Activated CD4-positive, CD25-positive, alpha-beta regulatory T cell (primary cell): ENCODE measurements at places on chromosomes 4 and X.

- DNase-seq, result no peak
Observed at GRCh38 chr4:42167709-42168108, 15.3 kb upstream of the BEND4 start.

DNA sequence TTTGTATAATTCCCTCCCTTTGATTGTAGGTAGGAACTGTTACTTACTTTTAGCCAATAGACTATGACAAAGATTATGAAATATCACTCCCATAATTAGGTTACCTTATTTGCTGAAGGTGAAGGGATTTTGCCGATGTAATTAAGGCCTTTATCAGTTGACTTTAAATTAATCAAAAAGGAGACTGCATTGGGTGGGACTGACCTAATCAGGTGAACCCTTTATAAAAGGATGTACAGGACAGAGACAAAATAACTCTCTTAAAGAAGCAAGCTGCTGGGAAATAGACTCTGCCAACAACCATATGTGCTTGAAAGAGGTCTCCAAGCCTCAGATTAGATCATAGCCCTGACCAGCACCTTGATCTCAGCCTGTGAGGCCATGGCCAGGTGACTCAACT is 167.6 kb downstream of the SOX3 start:
- no peak for DNase-seq

DNA sequence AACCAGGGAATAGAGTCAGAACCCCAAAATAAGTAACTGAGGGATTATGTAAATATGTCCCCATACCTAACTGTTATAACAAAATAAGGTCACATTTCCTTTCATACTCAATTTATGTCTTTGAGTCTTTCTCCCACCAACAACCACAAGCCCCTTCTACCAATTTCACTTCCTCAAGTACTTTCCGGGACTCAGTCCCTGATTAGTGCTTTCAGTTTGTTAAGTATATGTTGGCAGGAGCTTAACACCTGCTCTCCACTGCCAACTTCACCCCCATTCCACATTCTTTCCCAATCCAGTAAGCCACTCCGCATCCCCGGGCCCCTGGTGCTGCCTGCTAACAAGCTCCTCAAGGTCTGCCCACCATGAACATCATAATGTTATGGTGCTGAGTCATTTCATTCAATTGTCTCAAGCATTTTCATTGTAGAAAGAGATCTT is 71.3 kb upstream of the SPRY1 start:
- DNase-seq, result no peak

GRCh38 chr4:20042769-20043168 is 208.9 kb upstream of the SLIT2 start:
- DNase-seq, result no peak

DNA sequence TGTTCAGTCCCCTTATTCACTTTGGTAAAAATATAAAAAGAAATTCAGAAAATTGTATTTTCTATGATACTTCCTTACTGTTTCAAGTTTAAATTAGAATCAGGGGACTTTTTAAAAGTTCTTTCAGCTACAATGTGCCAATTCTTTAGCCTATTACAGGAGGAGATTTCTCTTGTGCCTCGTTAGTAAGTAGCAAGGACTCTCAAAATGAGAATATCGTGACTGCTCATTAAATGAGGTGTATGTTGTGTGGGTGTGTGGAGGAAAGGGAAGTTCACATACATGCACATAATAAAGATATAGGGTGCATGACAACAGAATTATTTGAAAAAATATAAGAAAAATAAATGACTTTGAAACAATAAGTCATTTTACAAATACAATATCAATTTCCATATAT is 190.5 kb downstream of the DTHD1 start:
- DNase-seq, result no peak

- no peak for DNase-seq
Observed at GRCh38 chr4:112759313-112759712, 122.4 kb downstream of the LARP7 start.

- DNase-seq, result no peak
Observed at GRCh38 chr4:139311909-139312308, 9.6 kb upstream of the NDUFC1 start.

DNA sequence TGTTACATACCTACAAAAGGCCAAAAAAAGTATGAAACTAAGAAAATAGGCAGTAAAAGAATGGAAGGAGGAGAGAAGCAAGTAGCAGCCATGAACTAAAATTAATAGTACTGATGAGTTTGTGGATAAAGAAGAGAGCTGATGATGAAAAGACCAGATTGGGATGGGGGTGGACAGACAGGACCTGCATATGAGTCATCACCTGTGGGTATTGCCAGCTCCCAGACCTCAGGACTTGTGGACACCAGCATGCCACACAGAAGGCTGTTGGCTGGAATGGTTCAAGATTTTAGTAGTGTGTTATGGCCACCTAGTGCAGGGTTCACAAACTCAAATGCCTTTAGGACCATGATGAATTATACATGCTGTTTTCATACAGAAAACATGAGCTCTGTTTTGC is 58.9 kb downstream of the ARX start:
- DNase-seq, result no peak
